Breast epithelium (tissue), 4 donors: ENCODE measurements at places on chromosomes 7 and 10.

GRCh38 chr10:88070080-88070880 is 206.9 kb downstream of the PTEN start:
- H3K4me1 ChIP-seq = no peaks in the 10 kb centered on the region
- no peak overlapping the region for H3K27ac ChIP-seq
- H3K36me3 ChIP-seq = no peaks in the 10 kb centered on the region
- no peak for DNase-seq
- no peaks in the 10 kb centered on the region for H3K27me3 ChIP-seq

GRCh38 chr7:70776627-70777101 is 355.3 kb upstream of the GALNT17 start:
- peak overlapping the region; percentile 68 for H3K27ac ChIP-seq
- no peak for DNase-seq
- H3K36me3 ChIP-seq = peaks cover 4% of the 10 kb centered on the region
- no peaks in the 10 kb centered on the region for H3K27me3 ChIP-seq
- no peak overlapping the region for H3K4me3 ChIP-seq

GRCh38 chr10:67550838-67551402 is 145.1 kb downstream of the CTNNA3 start:
- H3K4me3 ChIP-seq = no peak overlapping the region

GRCh38 chr7:17152721-17153120 is 145.7 kb upstream of the AHR start:
- no peaks in the 10 kb centered on the region for H3K4me1 ChIP-seq
- no peak overlapping the region for H3K4me3 ChIP-seq
- H3K27me3 ChIP-seq = no peaks in the 10 kb centered on the region
- DNase-seq = no peak
- H3K27ac ChIP-seq = no peak overlapping the region

- no peaks in the 10 kb centered on the region for H3K27me3 ChIP-seq
- no peaks in the 10 kb centered on the region for H3K4me1 ChIP-seq
- DNase-seq = no peak
- no peak overlapping the region for H3K4me3 ChIP-seq
- H3K27ac ChIP-seq = no peak overlapping the region
Observed at GRCh38 chr10:109618301-109618700, 305.0 kb downstream of the XPNPEP1 start.

DNA sequence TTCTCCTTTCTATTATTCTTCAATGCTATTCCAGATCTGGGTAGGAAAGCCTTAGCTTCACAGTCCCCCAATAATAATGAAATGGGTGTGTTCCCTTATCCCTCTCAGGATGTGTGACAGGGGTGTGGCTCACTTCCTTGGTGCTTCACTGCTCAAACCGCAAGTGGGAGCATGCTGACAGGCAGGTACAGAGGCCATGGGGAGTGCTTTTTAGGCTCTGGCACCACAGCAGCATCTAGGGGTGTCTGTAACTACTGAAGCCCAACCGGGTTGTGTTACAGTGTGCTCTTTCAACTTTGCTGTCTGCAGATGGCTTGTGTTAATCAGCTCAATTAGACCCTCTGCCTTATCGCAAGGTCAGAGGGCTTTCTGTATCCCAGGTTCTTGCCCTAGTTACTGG is 79.4 kb upstream of the CYP2C9 start:
- DNase-seq = no peak
- H3K27ac ChIP-seq = no peak overlapping the region
- no peaks in the 10 kb centered on the region for H3K36me3 ChIP-seq
- no peak overlapping the region for H3K4me3 ChIP-seq
- no peaks in the 10 kb centered on the region for H3K27me3 ChIP-seq
- H3K4me1 ChIP-seq = no peaks in the 10 kb centered on the region

DNA sequence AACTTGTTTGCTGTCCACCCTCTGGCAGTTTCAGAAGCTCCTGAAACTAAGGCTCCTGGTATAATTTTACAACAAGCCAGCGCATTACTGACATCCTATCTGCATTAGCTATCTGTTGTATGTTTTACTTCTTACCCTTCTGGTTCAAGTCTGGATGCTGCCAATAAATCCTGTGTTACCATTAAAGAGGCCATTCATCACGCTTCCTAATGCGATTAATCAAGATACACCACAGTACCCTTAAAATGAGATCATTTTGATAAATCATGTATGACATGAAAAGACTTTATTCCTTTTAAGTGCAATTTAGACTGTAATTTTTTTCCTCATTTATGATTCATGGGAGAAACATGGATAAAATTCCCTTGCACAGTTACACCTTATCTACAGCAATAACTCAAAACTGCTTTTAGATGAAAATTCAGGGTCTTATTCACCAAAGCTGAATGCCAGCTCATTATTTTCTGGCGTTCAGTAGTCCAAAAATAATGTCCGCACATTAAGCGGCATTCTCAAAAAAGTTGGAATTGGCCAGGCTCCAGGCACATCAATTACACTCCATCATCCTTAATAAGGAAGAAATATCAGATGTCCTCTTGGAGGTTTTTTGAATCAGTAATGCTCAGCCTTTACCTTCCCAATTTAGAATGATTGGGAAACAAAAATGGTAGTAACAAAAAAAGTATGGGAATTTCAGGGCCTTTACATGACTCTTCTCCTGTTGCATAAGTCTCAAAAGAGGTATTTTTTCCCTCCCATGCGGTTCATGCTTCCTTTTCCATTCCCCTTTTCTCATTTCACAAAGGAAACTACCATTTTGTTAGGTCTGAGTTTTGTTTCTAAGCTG is 878.5 kb downstream of the LRMDA start:
- no peaks in the 10 kb centered on the region for H3K4me1 ChIP-seq
- DNase-seq = no peak
- no peak overlapping the region for H3K27ac ChIP-seq
- H3K4me3 ChIP-seq = no peak overlapping the region

- H3K36me3 ChIP-seq = no peaks in the 10 kb centered on the region
- H3K27ac ChIP-seq = no peak overlapping the region
- no peaks in the 10 kb centered on the region for H3K4me1 ChIP-seq
- DNase-seq = no peak
- H3K4me3 ChIP-seq = no peak overlapping the region
- H3K27me3 ChIP-seq = no peaks in the 10 kb centered on the region
Observed at GRCh38 chr7:45689011-45689796, 115.0 kb downstream of the ADCY1 start.

- DNase-seq = no peak
- no peaks in the 10 kb centered on the region for H3K36me3 ChIP-seq
- H3K27ac ChIP-seq = no peak overlapping the region
- no peaks in the 10 kb centered on the region for H3K4me1 ChIP-seq
- H3K4me3 ChIP-seq = no peak overlapping the region
- H3K27me3 ChIP-seq = no peaks in the 10 kb centered on the region
Observed at GRCh38 chr10:117441812-117442443, 66.7 kb upstream of the PDZD8 start.

DNA sequence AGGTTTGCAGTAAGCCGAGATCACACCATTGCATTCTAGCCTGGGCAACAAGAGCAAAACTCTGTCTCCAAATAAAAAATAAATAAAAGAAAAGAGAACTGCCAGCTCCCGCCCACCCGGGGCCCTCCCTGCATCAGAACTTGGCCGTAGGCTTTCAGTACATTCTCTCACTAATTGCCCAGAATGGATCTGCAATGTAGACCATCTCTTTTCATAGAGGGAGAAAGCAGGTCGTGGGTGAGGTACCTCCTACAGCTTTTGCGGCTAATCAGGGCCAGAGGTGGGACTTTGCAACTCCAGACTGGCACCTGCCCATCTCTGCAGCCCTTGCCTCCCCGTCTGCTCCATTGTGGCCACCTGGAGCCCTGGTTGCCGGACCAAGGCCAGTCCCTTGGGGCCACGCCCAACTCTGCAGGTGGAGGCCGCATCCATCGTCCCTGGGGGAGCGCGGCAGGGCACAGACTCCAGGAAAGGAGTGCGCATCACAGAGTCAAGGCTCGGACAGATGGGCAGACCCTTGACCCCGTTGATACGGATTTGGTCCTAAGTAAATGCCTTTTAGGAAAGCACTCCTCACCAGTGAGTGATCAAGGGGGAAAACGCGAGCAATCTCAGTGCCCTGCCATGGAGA is 179.1 kb upstream of the SH2B2 start:
- H3K27ac ChIP-seq = no peak overlapping the region
- no peaks in the 10 kb centered on the region for H3K27me3 ChIP-seq
- H3K36me3 ChIP-seq = no peaks in the 10 kb centered on the region
- no peaks in the 10 kb centered on the region for H3K4me1 ChIP-seq

GRCh38 chr7:116769546-116769945 is 92.8 kb upstream of the CAPZA2 start:
- no peaks in the 10 kb centered on the region for H3K4me1 ChIP-seq
- H3K27ac ChIP-seq = no peak overlapping the region
- H3K36me3 ChIP-seq = no peaks in the 10 kb centered on the region
- H3K4me3 ChIP-seq = no peak overlapping the region
- H3K27me3 ChIP-seq = no peaks in the 10 kb centered on the region

DNA sequence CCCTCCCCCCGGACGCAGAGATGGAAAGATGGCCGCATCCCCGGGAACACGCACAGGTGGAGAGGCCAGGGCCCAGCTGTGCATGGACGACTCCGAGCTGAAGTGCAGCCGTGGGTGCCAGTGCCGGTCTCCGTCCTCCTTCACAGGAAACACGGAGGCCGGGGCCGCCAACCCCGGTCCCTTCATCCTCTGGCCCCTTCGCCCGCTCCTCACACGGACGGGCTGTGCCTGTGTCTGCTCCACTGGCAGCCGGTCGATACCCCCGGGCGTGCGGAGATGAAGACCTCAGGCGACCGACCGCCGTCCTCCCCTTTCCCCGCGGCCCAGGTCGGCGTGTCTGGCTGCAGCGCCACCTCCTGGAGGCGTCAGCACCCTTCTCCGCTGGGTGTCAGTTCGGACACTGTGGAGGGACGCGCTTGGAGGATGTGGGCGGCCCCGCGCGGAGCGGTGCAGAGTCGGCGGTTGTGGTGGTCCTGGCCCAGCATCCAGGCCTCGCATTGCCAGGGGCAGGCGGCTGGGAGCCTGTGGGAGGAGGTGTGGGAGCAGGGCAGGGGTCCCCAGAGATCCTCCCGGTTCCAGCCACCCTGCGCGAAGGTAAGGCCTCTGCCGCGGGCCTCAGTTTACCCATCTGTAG is 9.9 kb downstream of the ZNF511 start:
- DNase-seq = no peak
- H3K4me3 ChIP-seq = no peak overlapping the region
- no peaks in the 10 kb centered on the region for H3K4me1 ChIP-seq
- H3K27me3 ChIP-seq = no peaks in the 10 kb centered on the region
- no peak overlapping the region for H3K27ac ChIP-seq
- H3K36me3 ChIP-seq = no peaks in the 10 kb centered on the region

DNA sequence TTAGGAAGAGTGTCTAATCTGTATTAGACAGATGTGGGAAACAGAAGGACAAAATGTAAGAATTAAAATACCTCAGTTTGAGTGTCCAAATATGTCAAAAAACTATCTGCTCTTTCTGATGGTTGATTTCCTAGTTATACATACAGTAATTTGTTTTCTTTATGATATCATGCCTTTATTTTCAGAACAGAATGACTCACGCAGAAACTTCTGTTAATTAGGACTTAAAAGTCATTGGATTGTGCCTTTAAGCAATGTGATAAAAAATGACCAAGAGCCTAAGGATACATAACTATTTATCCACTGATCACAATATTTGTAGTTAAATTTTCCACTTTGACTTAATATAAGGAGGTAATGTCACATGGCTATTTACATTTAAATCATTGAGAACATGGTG is 206.7 kb upstream of the PTPRZ1 start:
- no peaks in the 10 kb centered on the region for H3K27me3 ChIP-seq
- no peak overlapping the region for H3K4me3 ChIP-seq
- no peak overlapping the region for H3K27ac ChIP-seq

DNA sequence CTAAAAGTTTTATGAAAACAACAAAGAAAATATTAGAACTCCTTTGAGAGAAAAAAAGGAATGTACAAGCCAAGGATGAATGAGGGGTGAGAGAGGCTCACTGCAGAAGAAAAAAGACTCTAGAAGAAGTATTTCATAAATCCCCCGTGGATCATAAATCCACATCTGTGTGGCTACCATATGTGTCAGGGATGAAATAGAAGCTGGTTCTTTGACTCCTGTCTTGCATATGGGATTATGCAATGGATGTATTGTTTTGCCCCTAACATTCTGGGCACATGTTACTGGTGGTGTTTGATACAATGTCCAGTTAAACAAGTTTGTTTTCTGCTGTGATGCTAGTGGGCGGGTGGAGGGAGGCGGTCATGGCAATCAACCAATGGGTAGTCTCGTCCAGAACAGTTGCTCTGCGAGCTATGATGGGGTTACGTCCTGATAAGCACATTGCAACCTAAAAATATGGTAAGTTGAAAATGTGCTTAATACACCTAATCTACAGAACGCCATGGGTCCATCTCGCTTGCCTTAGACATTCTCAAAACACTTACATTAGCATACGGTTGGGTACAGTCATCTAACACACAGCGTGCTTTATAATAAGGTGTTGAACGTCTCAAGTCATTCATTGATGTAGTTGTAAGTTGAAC is 34.1 kb upstream of the PITRM1 start:
- no peak overlapping the region for H3K4me3 ChIP-seq
- no peaks in the 10 kb centered on the region for H3K27me3 ChIP-seq
- no peaks in the 10 kb centered on the region for H3K36me3 ChIP-seq
- H3K27ac ChIP-seq = no peak overlapping the region
- H3K4me1 ChIP-seq = no peaks in the 10 kb centered on the region
- no peak for DNase-seq

GRCh38 chr7:1460821-1461645 is 1.8 kb upstream of the MICALL2 start:
- DNase-seq = peak; percentile 69
- peak overlapping the region; percentile 81 for H3K27ac ChIP-seq
- H3K4me3 ChIP-seq = peak overlapping the region; percentile 73
- no peaks in the 10 kb centered on the region for H3K36me3 ChIP-seq
- H3K27me3 ChIP-seq = no peaks in the 10 kb centered on the region

- no peaks in the 10 kb centered on the region for H3K36me3 ChIP-seq
- no peak overlapping the region for H3K4me3 ChIP-seq
- H3K27me3 ChIP-seq = no peaks in the 10 kb centered on the region
- H3K27ac ChIP-seq = no peak overlapping the region
- no peak for DNase-seq
- no peaks in the 10 kb centered on the region for H3K4me1 ChIP-seq
Observed at GRCh38 chr10:1266033-1266802, 210.0 kb downstream of the WDR37 start.

DNA sequence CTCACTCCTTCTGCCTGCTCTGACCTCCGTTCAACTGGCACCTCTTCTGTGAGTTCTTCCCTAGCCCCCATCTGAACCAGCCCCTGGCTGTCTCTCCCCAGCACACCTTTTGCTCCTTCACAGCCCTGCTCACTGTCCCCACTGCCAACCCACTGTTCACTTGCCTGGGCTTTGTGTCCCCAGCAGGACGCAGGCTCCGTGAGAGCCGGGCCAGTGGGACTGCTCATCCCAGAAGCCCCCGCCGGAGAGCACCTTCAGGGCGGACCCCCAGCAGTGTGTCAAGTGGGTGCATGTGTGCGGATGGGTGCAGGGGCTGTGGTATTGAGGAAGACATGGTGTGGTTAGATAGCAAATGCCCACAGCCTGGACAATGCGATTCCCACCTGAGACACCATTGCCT is 148.4 kb upstream of the RNF32 start:
- H3K4me1 ChIP-seq = no peaks in the 10 kb centered on the region
- H3K36me3 ChIP-seq = no peaks in the 10 kb centered on the region
- no peak overlapping the region for H3K4me3 ChIP-seq
- no peaks in the 10 kb centered on the region for H3K27me3 ChIP-seq
- no peak overlapping the region for H3K27ac ChIP-seq

GRCh38 chr10:118823256-118823907 is 68.6 kb upstream of the CACUL1 start:
- no peaks in the 10 kb centered on the region for H3K4me1 ChIP-seq
- H3K36me3 ChIP-seq = no peaks in the 10 kb centered on the region
- H3K27ac ChIP-seq = no peak overlapping the region
- no peak for DNase-seq
- no peak overlapping the region for H3K4me3 ChIP-seq

GRCh38 chr10:23238015-23238414 is 45.9 kb downstream of the PTF1A start:
- no peak for DNase-seq
- H3K36me3 ChIP-seq = no peaks in the 10 kb centered on the region
- no peaks in the 10 kb centered on the region for H3K27me3 ChIP-seq
- no peaks in the 10 kb centered on the region for H3K4me1 ChIP-seq
- no peak overlapping the region for H3K4me3 ChIP-seq
- no peak overlapping the region for H3K27ac ChIP-seq
